Activated T-cell treated with anti-CD3 and anti-CD28 coated beads for 24 hours (primary cell): ENCODE measurements at places on chromosomes 3 and 15.

- DNase-seq: no peak
Measured at GRCh38 chr3:65671004-65671403, 367.7 kb downstream of the MAGI1 start.

DNA sequence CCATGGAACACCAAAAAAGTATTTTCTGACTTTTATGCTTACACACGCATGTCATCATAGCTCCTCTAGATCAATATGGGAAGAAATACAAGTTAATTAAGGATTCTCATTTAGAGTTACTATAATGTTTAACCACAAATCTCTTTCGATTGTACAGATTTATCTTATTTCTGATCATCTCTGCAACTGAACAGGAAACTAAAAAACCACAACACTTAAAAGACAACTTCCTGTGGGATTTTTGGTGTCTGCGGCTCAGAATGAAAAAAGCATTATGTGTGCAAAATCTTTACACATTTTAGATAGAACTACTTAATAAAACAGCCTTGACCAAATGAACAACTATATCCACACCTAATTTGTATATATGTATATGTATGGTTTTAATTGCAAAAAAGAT lies 3.0 kb upstream of the TJP1 start:
- no peak for DNase-seq

DNA sequence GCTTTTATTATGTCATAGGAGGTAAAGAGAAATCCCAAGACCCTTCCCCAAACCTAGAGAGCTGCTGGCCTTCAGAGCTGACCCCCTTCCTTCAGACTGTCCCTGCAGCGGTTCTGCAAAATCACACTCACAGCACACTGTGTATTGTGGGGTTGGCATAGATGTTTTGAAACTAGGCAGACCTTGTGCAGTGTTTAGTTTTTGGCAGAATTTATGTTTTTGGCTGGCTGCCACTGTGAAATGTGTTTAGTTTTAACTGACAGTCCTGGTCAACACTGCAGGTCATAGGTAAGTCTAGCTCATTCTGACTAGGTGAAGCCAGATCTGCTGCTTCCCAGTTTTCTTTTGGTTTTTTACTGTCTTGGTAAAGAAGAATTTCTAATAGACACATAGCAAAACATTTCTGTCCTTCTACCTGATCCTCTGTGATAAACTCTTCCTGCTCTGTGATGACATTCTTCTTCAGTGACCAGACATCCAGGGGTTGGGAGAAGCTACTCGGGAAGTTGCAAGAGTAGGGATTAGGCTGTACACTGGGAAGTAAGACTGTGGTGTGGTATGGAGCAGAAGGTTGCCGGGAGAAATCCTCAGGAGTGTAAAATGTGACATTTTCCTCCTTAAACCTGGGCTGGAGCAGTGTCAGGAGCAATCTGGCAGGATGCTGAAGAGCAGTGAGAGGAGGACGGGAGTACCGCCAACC lies 209.6 kb upstream of the MCTP2 start:
- no peak for DNase-seq

DNA sequence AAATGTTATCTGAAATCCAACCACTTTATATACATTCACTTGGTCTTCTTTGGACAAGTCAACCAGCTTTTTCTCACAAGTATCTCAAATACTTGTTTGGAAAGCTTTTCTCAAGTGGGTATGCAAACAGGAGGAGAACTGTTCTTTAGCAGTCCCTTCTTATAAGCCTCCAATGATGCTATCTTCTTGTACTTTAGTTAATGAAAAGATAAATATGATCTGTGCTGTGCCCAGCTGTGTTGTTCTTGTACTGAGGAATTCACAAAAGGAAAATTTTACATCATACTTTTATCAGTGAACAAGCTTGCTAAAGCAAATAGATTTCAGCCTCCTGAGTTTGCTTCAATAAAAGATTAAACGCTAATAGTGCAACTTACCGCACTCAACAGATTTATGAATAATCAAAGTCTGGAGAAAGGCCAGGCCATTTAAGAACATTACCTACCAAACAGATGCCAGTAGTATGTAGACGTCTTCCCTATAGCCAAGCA lies 395.2 kb downstream of the MECOM start:
- no peak for DNase-seq

- no peak for DNase-seq
Measured at GRCh38 chr3:53595660-53596059, 101.2 kb downstream of the CACNA1D start.

- DNase-seq: no peak
Measured at GRCh38 chr3:10396083-10396482, 75.2 kb upstream of the SEC13 start.

- DNase-seq: no peak
Measured at GRCh38 chr15:67049351-67050044, 15.9 kb upstream of the SMAD3 start.

DNA sequence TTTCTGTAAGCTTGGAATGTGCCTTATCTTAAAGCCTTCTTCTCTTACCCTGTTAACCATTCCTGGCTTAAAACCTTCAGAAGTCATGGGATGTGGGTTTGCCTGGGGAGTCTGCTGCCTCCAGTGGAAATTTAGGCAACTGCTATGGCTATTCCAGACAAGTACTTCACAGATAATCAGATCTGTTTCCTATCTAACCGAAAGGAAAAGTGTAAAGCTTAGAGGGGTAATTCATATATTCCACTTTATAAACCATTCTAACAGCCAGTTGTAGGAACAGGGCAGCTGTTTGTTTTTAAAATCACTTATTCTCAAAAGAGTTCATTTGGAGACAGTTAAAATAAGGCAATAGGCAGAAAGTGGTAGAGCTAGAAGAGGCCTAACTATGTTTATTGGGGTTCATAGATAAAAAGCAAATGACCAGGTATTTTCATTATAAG lies 219.9 kb downstream of the TCF12 start:
- no peak for DNase-seq

DNA sequence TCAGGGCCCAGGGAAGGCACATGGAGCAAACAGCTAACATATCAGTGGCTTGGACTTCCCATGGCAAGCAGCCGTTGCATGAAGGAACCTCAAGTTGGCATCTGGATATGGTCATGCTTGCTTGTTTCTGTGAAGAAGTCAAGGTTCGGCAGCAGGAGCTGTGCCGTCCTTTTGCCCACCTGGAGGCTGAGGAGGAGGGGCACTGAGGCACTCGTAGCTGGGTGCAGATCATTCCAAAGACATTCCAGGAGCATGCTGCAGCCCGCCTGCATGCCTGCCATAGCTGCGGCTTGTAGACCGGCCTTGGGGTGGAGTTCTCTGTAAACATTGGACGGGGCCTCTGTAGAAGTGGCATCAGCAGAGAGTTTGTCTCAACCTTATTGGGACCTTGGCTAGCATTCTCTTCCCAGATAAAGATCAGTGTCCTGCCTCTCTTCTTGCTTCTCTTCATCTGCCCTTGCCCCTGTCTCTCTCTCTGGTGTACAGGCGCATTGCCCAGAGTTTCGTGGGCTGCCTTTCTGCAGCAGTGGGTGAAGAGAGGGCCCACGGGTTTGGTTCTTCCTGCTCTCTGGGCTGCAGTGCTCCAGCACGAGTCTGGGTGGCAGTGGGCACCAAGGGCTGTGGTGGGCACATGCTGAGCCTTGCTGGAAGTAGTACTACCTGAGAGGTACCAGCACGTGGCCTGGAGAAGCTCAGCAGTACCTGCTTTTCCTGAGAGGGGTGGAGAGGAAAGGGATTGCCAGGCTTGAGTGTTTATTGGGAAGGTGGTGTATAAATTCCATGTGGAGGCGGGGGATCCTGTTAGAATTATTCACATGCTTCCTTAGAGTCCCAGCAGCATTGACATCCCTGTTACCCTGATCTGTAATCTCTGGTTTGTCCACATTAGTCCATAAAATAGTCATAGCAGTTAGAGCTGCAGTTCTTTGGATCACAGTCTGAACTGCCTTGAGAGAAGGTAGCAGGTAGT lies 49.4 kb downstream of the CHCHD6 start:
- DNase-seq: no peak

- DNase-seq: no peak
Measured at GRCh38 chr15:60757831-60758570, 279.1 kb upstream of the ICE2 start.
